ENCODE measurements at places on chromosomes 11 and 22.

DNA sequence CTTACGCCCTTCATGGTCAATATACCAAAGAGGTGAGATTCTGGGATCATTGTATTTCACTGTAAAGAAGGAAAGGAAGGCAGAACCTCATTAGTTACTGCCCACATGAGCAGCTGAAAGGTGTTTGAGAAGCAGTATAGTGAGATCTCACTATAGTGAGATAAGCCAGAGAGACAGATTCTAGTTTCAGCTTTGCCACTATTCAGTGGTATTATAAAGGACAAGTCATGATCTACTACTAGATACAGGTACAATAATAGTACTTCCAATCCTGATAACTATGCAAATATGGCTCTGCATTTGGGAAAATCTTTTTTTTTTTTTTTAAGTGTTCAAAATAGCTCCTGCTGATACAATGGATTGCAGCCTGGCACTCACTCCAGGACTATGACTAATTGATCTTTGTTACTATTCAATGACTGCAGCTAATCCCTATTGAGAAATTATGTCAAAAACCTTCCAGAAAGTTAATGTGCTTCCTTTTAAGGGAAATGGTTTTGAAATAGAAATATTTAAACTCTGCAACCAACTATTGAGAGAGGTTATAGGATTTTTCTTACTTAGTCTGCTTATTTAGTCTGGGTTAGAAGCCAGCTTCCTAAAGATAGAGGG lies 8.3 kb upstream of the DLAT start:
- no peak for DNase-seq

- no peak for DNase-seq
Measured at GRCh38 chr11:110509472-110509871, 79.7 kb downstream of the FDX1 start.

DNA sequence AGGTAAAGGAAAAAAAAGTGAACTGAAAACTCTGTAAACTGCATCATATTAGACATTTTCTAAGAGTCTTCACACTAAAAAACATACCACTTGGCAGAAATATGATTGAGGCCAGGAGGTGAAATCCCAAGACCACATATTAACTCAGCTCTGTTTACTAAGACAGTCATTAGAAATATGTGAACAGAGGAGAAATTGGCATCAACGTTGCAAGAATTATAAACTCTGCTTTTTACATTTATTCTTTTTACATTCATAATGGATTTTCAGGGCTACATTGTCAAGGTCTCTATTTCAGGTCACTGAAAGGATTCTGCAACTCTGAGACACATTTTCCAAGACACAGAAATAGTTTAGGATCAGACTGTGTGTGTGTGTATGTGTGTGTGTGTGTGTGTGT lies 1364.0 kb downstream of the LRRC4C start:
- no peak for DNase-seq

DNA sequence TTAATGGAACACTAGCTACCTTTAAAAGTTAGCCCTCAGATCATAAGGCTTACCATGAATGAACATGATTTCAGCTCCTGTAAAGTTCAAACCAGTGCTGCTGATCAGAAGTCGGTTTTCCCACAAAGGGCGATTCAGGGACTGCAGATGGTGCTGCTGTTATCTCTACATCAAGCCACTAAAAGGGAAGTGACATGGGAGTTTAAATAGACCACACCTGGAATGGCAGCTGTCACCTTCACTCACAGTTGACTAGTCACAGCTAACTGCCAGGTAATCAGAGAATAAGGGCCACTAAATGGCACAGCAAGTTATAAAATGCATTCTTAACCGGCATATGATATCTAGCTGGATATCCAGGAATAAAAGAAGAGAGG lies 581.1 kb upstream of the ARHGAP42 start:
- no peak for DNase-seq

DNA sequence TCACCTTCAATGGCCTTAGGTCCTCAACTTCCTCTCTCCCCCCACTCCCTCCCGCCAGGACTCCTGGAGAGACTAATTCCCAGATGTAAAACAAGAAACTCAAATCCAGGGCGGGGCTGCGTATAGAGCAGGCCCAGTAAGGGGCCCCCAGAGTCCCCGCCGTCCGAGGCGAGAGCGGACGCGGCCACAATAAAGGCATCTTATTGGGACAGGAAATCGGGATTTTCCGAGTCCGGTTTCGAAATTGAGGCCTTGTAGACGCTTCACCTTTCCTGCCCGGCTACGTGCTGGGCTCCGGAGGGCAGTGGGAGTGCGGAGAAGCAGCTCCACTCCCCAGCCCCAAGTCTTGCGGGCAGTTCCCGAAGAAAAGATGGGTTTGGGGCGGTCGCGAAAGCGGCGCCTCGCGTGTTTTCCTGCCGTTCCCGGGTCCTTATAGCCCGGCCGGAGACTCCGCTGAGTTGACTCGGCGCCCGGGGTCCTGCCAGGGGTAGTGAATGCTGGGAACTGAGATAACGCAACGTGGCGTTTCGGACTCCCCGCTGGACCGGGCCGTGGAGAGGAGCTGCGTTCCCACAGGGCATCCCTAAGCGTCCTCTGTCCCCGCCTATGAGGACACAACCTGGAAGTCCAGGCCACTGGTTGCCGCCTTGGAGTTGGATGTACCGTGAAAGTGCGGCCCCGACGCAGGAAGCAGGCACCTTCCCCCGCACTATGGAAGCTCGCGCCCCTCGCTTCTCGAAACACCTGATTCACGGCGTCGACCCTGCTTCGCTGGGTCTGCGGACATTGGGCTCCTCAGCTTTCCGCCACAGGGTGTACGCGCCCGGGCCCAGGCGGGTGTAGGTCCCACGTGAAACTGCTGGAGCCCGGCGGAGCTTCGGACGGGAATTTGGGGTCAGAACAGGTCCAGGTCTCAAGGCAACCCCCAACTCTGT lies 4.8 kb upstream of the CHRM1 start:
- DNase-seq, result no peak

DNA sequence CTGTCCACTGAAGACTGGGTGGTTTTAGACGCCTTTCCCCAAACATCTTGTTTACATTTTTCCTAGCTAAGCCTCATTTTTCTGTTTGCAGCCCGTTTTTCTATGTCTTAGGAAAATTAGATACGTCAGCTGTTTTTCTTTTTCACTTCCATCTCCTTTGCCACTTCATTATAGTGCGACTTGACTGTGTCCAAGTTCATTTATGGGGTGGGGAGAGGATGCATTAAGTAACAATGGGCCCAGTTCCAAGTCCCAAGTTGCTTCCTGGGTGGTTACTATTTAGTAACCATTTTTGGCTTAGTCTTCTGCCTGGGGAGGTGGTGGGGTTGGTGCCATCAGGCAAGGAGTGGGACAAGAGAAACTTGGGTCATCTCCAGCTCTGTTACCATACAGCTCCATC lies 83.0 kb downstream of the TRAF6 start:
- DNase-seq, result no peak

DNA sequence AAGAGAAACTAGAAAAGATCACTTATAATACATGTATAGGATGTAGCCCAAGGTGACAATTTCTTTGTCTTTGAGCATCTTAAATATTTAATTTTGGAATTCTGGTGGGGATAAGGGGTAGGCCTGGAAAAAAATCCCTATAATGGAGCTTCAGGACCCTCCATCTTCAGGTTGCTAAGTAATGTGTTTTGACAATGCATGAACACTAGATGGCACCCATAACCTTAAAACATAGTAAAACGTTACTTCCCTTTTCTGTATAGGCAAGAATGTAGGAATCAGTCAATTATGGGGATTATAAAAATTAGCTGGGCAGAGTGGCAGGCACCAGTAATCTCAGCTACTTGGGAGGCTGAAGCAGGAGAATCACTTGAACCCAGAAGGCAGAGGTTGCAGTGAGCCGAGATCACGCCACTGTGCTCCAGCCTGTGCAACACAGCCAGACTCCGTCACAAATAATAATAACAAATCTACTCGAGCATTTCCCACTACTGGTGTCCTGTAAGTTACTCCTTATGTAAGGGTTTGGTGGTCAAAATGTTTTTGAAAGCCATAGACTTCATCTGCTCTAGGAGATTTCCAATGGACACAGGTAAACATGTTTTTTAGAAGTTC lies 541.9 kb upstream of the CCDC90B start:
- no peak for DNase-seq

DNA sequence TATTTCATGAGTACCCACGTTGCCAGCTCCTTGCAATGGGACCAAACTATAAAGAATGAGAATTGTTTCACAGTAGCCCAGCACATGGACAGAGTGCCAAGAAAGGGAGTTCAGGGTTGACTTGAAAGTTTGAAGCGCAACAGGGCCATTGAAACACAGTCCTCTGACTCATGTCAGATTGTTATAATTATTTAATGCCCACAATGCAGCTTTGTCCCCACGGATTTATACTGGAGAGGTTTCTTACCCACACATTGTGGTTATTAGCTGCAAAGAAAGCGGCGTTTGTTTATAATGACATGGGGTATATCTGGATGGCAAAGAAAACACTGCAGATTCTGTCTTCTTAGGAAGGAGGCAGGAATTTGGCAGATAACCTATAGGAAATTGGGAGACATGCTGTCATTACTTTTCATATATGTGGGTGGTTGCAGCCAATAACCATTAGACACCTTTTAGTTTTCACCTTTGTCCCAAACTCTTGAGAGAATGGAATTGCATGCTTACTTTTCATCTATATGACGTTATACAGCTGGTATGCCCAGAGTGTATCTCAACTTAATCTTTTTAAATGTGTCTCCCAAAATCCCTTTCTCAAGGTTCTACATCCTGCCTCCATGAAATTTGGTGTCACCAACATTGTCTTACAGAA lies 143.6 kb downstream of the TEAD1 start:
- DNase-seq, result no peak

DNA sequence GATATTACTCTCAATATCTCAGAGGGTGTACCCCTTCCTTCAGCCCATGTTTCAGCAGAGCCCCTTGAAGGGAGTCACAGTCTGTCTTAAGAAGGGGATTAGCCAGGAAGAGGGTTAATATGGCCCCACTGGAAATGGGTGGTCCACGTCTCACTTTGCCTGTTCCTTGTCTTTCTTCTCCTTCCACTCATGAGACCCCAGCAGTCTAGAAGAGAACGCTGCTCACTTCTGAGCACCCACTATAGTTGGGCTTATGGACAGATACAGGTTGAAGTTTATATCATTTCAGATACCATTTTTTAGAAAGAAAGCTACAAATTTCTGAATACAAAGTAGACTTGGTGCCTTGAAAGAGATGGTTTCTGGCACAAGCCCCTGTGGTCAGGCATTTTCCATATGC lies 139.3 kb upstream of the API5 start:
- DNase-seq, result no peak

Measured in HS-27A (cell line).